Mesendoderm (in vitro differentiated cells): ENCODE measurements at places on chromosomes 3 and 15.

- no peak for DNase-seq
Measured at GRCh38 chr3:16993227-16993626, 108.5 kb downstream of the PLCL2 start.

DNA sequence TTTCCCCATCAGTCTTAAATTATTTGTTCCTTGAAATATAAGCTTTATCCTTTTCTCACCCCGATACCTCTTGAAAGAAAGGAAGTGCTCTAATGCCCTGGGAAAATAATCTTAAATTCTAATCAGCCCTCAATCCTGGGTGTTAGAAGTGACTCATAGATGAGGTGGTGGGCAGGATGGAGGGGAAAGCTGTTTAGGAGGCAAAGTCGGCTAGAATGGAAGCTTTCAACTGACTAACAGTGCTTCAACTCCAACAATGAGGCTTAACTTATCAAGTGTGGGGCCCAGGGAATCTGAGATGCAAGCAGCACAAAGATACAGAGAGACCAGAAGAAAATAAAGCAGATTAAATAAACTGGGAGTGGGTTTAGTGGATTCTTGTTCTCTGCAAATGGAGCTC lies 175.8 kb downstream of the EPHB1 start:
- peak; percentile 53 for DNase-seq

- DNase-seq = no peak
Measured at GRCh38 chr3:98750276-98750919, 12.7 kb upstream of the ST3GAL6 start.

DNA sequence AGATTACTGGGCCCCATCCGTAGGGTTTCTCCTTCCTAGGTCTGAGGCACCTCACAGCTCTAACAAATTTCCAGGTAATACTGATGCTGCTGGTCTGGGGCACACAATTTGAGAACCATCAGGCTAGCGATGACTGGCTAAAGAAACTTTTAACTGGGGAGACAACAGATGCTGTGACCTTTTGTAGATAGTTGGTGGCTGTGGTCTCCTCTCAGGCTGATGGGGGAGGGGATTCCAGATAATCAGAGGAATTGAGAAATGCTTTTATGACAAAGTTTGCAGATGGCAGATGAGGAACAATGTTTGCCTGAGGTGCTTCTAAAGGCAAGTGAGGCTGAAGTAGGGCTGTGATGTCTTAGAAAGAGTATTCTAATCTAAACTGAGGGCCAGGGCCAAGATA lies 13.8 kb upstream of the CCR9 start:
- no peak for DNase-seq

- DNase-seq = no peak
Measured at GRCh38 chr3:193481436-193481835, 73.3 kb downstream of the ATP13A4 start.

DNA sequence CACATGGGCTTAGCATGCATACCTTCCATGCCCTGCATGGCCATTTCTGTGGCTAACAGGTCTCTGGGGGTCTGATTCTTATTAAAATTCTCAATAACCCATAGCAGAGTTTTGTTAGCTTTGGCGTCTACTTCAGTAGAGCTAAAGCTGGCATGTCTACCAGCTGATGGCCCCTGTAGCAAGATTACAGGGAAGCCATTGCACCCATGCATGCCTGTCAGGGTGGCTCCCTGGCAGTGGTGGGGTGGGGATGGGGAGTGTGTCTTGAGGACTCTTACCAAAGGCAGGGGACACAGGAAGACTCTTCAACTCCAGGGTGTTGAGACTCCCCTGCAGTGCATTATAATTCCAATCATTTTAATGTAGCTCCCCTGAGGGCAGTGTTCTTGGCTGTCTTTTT lies 4.7 kb downstream of the KY start:
- no peak for DNase-seq

- DNase-seq = no peak
Measured at GRCh38 chr15:51755790-51756189, 4.4 kb downstream of the TMOD2 start.

DNA sequence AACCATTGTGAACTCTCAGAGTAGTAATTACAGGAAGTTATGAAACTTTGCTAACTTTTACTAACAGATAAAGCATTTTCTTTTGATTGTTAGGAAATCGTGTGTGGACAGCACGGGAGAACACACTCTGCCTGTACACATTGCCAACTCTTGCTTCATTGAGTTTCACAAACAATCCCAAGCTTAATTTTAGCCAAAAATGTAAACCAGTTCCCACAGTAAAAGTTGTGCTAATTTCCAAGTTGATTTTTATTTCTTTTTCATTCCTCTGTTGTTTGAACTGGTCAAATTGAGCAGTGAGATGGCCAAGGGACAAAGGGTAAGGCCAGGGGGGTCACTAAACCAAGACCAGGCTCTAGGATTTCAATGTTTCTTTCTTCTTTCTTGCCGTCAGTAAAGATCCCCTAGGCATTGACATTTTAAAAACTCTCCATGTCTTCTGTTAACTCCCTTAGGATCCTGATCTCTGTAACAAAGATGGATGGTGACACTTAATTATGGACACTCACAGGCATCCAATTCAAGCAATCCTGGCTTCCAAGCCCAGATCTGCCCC lies 414.9 kb downstream of the RBMS3 start:
- no peak for DNase-seq

DNA sequence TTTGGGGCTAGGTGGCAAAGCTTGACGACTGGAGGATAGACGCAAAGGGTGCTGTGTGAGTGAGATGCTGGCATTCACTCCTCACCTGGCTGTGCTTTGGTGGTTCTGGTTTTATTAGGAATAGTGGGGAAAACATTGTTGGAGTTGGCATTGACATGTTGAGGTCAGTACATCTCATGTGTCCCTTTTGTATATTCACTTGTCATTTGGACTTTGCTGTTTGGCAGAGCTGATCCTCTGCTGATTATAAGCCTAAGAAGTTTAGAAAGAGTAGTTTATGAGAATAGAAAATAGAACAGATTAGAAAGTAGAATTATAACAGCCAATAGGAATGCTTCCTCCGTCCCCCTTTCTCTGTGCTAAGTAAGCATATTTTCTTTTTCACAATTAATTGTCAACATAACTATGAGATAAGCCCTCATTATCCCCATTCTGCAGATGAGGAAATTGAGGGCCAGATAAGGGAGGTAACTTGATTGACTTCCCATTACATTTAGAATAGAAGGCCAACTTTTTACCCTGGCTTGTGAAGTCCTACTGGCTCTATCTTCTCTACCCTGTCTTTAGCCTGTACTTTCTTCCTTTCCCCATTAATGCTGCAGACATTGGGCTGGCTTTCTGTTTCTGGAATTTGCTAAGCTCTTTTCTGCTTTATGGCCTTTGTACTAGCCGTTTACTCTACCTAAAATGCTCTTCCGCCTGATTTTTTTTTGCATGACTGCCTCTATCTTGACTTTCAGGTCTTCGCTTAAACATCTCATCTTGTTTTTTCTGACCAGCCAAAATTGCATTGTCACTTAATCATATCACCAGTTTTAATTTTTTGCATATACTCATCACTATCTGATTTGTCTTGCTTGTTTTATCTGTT lies 12.8 kb downstream of the ITPR1 start:
- DNase-seq = no peak

DNA sequence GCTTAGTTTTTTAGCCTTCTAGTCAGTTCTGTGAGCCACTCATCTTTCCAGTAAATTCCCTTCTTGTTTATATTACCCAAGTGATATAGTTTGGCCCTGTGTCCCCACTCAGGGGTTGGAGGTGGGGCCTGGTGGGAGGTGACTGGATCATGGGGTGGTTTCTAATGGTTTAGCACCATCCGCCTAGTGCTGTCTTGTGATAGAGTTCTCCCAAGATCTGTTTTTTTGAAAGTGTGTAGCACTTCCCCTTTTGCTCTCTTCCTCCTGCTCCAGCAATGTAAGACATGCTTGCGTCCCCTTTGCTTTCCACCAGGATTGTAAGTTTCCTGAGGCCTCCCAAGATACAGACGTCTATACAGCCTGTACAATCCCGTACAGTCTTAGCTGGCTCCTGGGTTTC lies 53.7 kb upstream of the INO80 start:
- DNase-seq = no peak

DNA sequence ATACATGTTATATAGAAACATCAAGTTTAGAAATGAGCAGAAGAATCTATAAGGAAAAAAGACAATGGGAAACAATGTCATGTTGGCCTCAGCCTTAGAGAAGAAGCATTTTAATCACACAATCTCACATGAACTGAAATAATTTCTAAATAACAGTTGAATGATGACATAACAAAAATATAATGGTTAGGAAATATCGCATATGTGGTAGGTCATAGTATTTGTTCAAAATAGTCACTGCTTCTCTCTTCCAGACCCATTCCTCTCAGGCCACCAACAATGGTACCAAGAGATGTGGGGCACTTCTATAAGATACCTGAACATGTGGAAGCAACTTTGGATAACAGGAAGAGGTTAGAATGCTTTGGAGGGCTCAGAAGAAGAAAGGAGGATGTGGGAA lies 195.7 kb upstream of the PDZRN3 start:
- DNase-seq = no peak

GRCh38 chr3:12423918-12424630 lies 60.2 kb upstream of the TSEN2 start:
- peak; percentile 46 for DNase-seq

GRCh38 chr15:71440489-71441110 lies 325.3 kb downstream of the THSD4 start:
- peak; percentile 52 for DNase-seq

GRCh38 chr15:38414357-38414756 lies 39.6 kb upstream of the FAM98B start:
- DNase-seq = peak; percentile 65

DNA sequence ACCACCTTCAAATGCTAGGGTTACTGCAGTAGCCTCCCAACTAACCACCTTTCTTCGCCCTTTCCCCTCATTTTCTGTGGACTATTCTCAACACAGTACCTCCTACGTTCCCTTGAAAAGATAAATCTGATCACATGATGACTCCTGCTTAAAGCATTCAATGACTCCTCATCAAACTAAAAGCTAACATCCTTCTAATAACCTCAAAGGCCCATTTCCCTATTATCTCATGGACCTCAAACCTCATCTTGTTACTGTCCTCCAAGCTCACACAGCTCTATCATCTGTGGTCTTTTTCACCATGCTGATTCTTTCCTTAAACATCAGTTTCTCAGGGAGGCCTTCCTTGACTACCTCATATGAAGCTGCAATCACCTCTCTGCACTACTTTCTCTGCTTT lies 29.6 kb downstream of the GADL1 start:
- DNase-seq = no peak

- peak; percentile 67 for DNase-seq
Measured at GRCh38 chr3:38099518-38099917, 37.4 kb downstream of the ACAA1 start.

GRCh38 chr15:83444936-83445335 lies 2.2 kb upstream of the SH3GL3 start:
- DNase-seq = no peak

- peak; percentile 2 for DNase-seq
Measured at GRCh38 chr15:97456521-97457202, 503.8 kb upstream of the ARRDC4 start.

GRCh38 chr3:130316169-130316568 lies 29.3 kb upstream of the COL6A5 start:
- no peak for DNase-seq

- DNase-seq = no peak
Measured at GRCh38 chr3:167808910-167809309, 73.4 kb downstream of the SERPINI1 start.

DNA sequence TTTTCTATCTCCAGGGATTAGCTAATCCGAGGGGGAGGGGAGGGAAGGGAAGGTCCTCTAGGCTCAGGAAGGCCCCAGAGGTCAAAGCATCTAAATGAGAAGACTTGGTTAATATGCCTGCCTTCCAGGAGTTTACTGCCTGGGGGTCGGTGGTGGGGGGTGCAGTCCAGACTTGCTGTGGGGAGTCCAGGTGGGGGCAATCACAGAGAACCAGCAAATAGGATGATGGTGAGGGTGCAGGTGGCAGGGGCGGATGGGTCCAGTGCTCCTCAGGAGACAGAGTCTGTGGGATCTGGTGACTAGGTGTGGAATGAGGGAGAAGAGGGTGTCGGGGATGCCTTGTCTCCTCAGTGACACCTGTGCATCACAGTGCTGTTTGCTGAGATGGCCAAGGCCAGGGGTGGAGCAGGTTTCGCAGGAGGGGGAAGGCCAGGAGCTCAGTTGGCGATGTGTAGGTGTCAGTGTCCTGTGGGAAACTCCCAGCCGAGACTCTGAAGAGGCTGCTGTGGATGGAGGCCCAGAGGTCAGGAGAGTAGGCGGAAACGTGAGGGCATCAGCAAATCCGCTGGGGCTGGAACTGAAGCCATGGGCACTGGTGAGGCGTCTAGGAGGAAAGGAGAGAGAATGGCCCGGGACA lies 8.1 kb downstream of the CFAP100 start:
- no peak for DNase-seq

- no peak for DNase-seq
Measured at GRCh38 chr15:66390678-66391077, 4.0 kb downstream of the MAP2K1 start.

DNA sequence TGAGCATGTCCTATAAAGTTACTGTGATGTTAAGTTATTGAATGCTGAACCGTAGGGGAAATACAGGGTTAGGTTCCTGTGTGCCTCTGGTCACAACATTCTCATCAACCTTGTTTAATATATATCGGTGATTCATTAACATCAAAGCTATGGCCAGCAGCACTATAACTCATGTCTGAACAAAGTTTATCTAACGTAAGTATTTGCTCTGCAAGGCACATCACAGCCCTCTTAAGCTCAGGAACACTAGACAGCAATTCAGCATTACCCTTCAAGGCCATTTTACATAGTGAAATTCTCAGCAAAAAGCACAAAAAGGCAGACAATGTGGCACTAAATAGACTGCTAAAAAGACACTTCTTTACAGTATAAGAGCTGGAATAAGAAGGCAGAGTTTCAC lies 48.2 kb upstream of the FNDC3B start:
- DNase-seq = no peak

- DNase-seq = no peak
Measured at GRCh38 chr3:111768571-111769100, 90.4 kb upstream of the PHLDB2 start.

DNA sequence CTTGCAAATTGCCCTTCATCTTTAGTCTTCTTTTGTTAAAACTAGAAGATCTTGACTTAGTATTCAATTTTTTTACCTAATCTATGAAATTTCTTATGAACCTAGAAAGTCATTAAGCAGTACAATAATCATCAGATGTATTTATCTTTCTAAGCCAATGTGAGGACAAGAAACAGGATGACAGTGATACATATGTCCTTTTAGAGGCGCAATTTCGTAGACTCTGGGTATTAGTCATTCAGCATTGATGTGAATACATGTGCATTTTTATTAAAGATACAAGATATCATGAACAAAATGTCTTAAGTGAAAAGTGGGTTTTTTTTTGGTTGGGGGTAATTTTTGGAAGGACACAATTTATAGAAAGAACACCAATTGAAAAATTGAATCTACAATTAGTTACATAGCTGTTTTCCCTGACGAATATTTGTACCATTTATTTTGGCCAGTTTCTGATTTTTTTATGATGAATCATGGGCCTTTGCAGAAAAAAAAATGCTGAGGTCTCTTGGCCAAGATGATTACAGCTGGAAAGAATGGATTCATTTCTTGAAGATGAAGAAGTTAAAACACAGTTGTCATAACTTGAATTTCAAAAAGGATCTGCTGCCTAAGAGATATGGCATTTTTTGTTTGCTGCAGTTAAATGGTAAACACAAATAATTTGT lies 48.9 kb upstream of the AGTR1 start:
- DNase-seq = no peak

GRCh38 chr3:55797084-55797483 lies 310.0 kb upstream of the WNT5A start:
- no peak for DNase-seq
